Natural killer cell (primary cell): ENCODE measurements at places on chromosomes 6 and 20. TPM values are rescaled to one million over a fixed set of nuclear protein-coding genes. Genes with fewer than 3 reads are reported as not detected.

The GTSF1L gene
- total RNA-seq, result not detected

The CNKSR3 gene
- total RNA-seq, result not detected

The EZR gene
- 157 TPM for total RNA-seq

DNA sequence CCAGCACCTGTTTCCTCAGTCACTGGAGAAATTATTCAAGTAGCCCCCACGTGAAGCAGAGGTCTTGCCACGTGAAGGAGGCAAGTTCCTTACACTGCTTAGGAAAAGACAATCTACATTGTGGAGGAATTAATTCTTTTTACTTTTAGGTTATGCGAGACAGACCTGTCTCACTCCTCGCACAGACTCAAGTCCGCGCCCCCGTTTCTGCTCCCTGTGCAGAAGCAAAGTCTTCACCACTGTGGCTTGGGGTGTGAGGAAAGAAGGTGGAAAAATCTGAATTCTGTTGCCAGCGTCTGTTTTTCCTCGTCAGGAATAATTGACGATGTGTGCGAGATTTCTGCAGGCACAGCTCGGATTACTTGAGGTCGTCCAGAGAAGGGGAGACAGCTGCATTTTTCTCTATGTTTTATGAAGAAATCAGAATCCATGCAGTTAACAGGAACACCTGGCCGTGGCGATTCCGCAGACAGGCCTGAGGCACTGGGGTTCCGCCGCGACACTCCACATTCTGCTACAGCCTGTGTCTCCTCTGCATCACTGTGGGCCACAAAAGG is 185.1 kb downstream of the SMOC2 start:
- no peaks in the 10 kb centered on the region for H3K27me3 ChIP-seq
- H3K27ac ChIP-seq, result no peak overlapping the region
- no peaks in the 10 kb centered on the region for H3K36me3 ChIP-seq
- H3K4me3 ChIP-seq, result no peak overlapping the region
- no peaks in the 10 kb centered on the region for H3K4me1 ChIP-seq
- no peak for DNase-seq

DNA sequence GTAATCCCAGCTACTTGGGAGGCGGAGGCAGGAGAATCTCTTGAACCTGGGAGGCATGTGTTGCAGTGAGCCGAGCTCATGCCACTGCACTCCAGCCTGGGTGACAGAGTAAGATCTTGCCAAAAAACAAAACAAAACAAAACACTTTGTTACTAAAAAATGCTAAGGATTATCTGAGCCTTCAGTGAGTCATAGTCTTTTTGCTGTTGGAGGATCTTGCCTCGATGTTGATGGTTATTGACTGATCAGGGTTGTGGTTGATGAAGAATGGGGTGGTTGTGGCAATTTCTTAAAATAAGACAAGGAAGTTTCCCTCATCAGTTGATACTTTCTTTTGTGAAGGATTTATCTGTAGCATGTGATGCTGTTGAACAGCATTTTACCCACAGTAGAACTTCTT is 196.8 kb upstream of the HDDC2 start:
- H3K4me1 ChIP-seq, result no peaks in the 10 kb centered on the region
- H3K4me3 ChIP-seq, result no peak overlapping the region
- no peak overlapping the region for H3K27ac ChIP-seq
- DNase-seq, result no peak
- H3K27me3 ChIP-seq, result peaks cover 2% of the 10 kb centered on the region

- no peak overlapping the region for H3K27ac ChIP-seq
- no peaks in the 10 kb centered on the region for H3K27me3 ChIP-seq
- no peaks in the 10 kb centered on the region for H3K36me3 ChIP-seq
- DNase-seq, result no peak
- H3K4me3 ChIP-seq, result no peak overlapping the region
Observed at GRCh38 chr6:82441047-82441855, 77.6 kb downstream of the TPBG start.

GRCh38 chr6:67792996-67793395 is 842.1 kb upstream of the ADGRB3 start:
- no peak for DNase-seq
- H3K27ac ChIP-seq, result no peak overlapping the region
- H3K36me3 ChIP-seq, result no peaks in the 10 kb centered on the region
- H3K4me3 ChIP-seq, result no peak overlapping the region
- no peaks in the 10 kb centered on the region for H3K27me3 ChIP-seq

GRCh38 chr6:149080511-149080910 is 237.0 kb upstream of the TAB2 start:
- no peaks in the 10 kb centered on the region for H3K27me3 ChIP-seq
- DNase-seq, result no peak
- H3K27ac ChIP-seq, result no peak overlapping the region
- no peak overlapping the region for H3K4me3 ChIP-seq

DNA sequence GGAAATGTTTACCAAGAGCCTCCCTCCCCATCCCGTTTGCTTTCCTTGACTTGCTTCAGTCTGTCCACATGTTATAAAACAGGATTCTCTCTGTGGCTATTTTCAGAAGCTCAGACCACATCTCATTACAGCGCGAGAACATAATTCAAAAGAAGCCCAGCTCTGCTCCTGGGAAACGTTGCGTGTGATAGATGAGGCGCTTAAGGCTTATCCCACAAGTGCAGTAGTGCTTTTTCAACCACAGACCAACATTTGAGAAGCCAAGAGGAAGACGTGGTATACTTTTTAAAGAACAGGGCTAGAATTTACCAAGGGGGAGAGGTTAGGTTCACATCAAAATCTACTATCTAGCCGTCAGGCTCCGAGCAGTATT is 239.5 kb downstream of the SLC24A3 start:
- no peak for DNase-seq
- peaks cover 28% of the 10 kb centered on the region for H3K4me1 ChIP-seq
- H3K27ac ChIP-seq, result no peak overlapping the region

DNA sequence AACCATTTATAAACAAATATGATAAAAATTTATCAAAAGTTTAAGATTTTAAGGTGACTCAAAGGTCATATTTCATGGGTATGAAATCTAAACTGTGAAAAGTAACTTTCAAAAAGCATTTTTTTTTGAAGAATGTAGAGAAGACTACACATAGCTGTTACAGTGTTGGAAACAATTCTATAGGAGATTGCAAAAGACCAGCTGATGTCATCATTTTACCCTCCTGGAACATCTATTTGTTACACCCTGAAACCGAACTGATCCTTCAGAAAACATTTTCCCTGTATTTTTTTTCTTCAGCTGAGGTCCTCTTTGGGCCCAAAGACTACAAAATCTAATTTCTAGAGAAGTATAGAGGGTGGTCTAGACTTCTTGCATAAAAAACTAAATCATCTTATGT is 297.5 kb upstream of the FERMT1 start:
- H3K4me3 ChIP-seq, result no peak overlapping the region
- no peaks in the 10 kb centered on the region for H3K27me3 ChIP-seq
- no peak overlapping the region for H3K27ac ChIP-seq

DNA sequence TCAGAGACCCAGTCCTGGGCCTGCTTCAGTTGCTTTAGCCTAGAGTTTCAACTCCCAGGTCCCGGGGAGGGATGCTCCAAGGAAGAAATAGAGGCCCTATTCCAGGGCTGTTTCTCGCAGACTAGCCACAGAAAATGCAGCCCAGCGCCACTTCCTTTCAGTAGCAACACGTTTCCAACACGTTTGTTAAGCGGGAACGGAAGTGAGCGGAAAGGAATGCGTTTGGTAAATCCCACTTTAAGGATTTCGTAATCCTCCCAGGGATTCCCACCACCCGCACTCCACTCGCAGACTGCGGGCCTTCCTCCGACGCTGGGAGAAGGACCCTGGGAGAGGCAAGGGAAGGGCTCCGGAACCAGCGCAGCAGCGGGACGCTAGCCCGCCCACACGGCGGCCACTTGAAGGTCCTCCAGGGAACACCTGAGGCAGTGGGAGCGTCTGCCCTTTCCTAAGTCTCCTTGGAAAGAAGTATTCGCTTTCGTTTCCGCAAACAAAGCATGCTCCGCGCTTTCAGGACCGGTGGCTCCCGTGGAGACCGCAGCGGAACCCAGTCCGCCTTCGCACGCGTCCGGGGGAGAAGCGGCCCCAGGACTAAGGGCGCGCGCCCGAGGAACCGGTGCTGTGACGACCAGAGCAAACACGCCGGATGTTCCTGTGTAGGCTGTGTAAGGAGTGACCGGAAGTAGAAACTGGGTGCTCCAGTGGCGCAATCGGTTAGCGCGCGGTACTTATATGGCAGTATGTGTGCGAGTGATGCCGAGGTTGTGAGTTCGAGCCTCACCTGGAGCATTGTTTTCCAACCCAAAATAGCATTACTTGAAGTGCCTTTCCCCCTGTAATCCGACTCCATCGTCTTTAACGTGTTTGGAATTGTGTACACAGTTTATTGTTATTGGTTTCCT is 227.6 kb upstream of the PRSS16 start:
- H3K4me1 ChIP-seq, result peaks cover 14% of the 10 kb centered on the region
- no peaks in the 10 kb centered on the region for H3K36me3 ChIP-seq
- H3K27me3 ChIP-seq, result no peaks in the 10 kb centered on the region
- DNase-seq, result peak; percentile 32
- H3K27ac ChIP-seq, result peak overlapping the region; percentile 56

- H3K36me3 ChIP-seq, result no peaks in the 10 kb centered on the region
- no peaks in the 10 kb centered on the region for H3K4me1 ChIP-seq
- no peak for DNase-seq
- H3K27ac ChIP-seq, result no peak overlapping the region
- H3K27me3 ChIP-seq, result no peaks in the 10 kb centered on the region
Observed at GRCh38 chr6:44361947-44362346, 19.5 kb downstream of the SPATS1 start.

- H3K36me3 ChIP-seq, result no peaks in the 10 kb centered on the region
- no peaks in the 10 kb centered on the region for H3K4me1 ChIP-seq
- no peak overlapping the region for H3K27ac ChIP-seq
- H3K4me3 ChIP-seq, result no peak overlapping the region
- DNase-seq, result no peak
Observed at GRCh38 chr6:156111913-156112312, 656.3 kb upstream of the NOX3 start.

DNA sequence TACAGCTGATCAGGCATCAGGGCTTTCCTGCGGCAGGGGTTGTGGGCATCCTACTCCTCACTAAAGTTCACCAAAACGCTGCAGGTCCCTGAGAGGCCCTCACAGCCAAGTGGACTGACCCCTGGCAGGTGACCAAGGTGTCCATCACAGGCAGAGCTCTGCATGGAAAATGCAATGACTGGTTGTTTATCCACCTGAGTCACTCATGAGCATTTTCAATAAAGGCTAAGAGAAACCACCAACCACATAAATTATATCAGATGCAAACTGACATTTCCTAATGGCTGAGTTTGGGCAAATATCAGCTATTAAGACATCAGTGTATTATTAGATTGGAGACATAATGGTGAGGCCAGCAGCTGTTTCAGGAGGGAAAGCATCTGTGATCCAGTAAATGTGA is 152.7 kb upstream of the SYNDIG1 start:
- H3K4me3 ChIP-seq, result no peak overlapping the region
- no peaks in the 10 kb centered on the region for H3K27me3 ChIP-seq
- H3K27ac ChIP-seq, result no peak overlapping the region

DNA sequence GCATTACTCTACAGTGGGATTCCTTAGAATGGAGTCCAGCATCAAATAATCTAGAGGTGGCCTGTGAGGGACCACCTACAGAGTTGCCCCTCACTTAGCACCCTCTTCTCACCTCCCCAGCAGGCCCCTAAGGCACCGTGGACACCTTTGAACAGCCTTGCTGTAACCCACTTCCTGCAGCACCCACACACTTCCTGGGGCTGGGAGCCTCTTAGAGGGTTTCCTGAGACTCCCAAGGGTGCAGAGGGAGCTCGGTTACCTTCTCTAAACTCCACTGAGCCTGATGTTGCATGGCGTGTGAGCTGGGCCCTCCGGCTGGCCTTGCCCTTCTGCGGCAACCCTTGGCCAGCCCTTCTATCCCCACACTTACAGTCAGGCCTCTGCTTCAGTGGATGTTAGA is 7.3 kb upstream of the SIRPG start:
- H3K36me3 ChIP-seq, result no peaks in the 10 kb centered on the region
- H3K27me3 ChIP-seq, result no peaks in the 10 kb centered on the region
- H3K27ac ChIP-seq, result peak overlapping the region; percentile 13

- H3K4me3 ChIP-seq, result peak overlapping the region; percentile 35
- peak overlapping the region; percentile 73 for H3K27ac ChIP-seq
- H3K27me3 ChIP-seq, result no peaks in the 10 kb centered on the region
- peak; percentile 84 for DNase-seq
- H3K36me3 ChIP-seq, result no peaks in the 10 kb centered on the region
Observed at GRCh38 chr6:13273931-13274706, 54.2 kb downstream of the TBC1D7 start.
